Sigmoid colon (tissue), 7 donors: ENCODE measurements at places on chromosomes 7 and 10. TPM values are rescaled to one million over a fixed set of nuclear protein-coding genes. Genes with fewer than 3 reads are reported as not detected.

Gene POLR2J2
- polyA plus RNA-seq = 5.7 TPM

Gene TMEM213
- not detected for polyA plus RNA-seq

GRCh38 chr7:149317986-149318672 is 56.1 kb downstream of the ZNF783 start:
- H3K4me3 ChIP-seq = no peak overlapping the region
- H3K4me1 ChIP-seq = no peaks in the 10 kb centered on the region
- H3K27me3 ChIP-seq = peaks cover 9% of the 10 kb centered on the region
- H3K27ac ChIP-seq = no peak overlapping the region
- H3K36me3 ChIP-seq = no peaks in the 10 kb centered on the region

- no peak for DNase-seq
- no peaks in the 10 kb centered on the region for H3K27me3 ChIP-seq
- no peak overlapping the region for H3K4me3 ChIP-seq
- H3K4me1 ChIP-seq = peaks cover 8% of the 10 kb centered on the region
- H3K27ac ChIP-seq = no peak overlapping the region
Observed at GRCh38 chr7:150927956-150928344, 50.2 kb downstream of the KCNH2 start.

- H3K4me3 ChIP-seq = no peak overlapping the region
- H3K4me1 ChIP-seq = no peaks in the 10 kb centered on the region
- H3K27ac ChIP-seq = no peak overlapping the region
Observed at GRCh38 chr10:23514321-23514720, 75.4 kb downstream of the OTUD1 start.

GRCh38 chr10:45427970-45428366 is 54.0 kb downstream of the ALOX5 start:
- no peaks in the 10 kb centered on the region for H3K36me3 ChIP-seq
- peaks cover 9% of the 10 kb centered on the region for H3K4me1 ChIP-seq
- DNase-seq = no peak
- H3K4me3 ChIP-seq = no peak overlapping the region
- H3K27ac ChIP-seq = no peak overlapping the region

DNA sequence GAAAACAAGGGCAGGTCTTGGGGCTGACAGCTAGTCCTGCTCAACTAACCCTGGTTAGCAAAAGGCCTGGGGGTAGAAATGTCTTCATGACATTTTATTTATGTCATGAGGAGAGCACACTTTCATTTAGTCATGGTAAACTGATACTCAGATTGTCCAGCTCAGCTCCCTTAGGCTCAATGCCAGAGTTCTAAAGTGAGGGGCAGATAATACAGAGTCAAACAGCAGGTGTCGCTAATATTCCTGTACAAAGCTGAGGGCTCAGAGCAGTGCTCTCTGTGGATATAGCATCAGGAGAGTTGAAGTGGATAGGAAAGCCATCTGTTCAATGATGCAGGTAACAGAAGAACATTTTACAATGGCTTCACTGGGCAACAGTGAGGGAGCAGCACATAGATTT is 26.8 kb upstream of the CALCR start:
- H3K27ac ChIP-seq = no peak overlapping the region
- no peaks in the 10 kb centered on the region for H3K36me3 ChIP-seq
- H3K4me1 ChIP-seq = no peaks in the 10 kb centered on the region
- DNase-seq = no peak

GRCh38 chr7:121447911-121448300 is 51.8 kb upstream of the FAM3C start:
- no peaks in the 10 kb centered on the region for H3K27me3 ChIP-seq
- no peak for DNase-seq
- peak overlapping the region; percentile 44 for H3K27ac ChIP-seq
- no peaks in the 10 kb centered on the region for H3K4me1 ChIP-seq

- H3K4me1 ChIP-seq = no peaks in the 10 kb centered on the region
- no peak overlapping the region for H3K27ac ChIP-seq
- no peaks in the 10 kb centered on the region for H3K27me3 ChIP-seq
- no peaks in the 10 kb centered on the region for H3K36me3 ChIP-seq
- no peak for DNase-seq
- no peak overlapping the region for H3K4me3 ChIP-seq
Observed at GRCh38 chr10:5243521-5243987, 46.9 kb downstream of the AKR1C4 start.

DNA sequence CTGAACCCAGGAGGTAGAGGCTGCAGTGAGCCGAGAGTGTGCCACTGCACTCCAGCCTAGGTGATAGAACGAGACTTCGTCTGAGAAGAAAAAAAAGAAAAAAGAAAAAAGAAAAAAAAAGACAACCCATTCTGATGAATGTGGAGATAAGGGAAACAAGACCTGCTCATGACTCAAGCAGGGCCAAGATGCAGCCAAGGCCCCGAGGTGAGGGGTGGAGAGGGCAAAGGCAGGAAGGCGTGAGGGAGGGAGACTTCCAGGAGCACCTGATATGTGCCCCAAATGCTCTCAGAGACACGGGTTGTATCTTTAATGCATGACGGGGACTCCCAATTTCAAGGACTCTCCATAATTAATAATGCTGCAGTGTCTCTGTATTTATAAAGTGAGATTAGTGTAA is 134.6 kb downstream of the PIP4K2A start:
- H3K27me3 ChIP-seq = no peaks in the 10 kb centered on the region
- no peak overlapping the region for H3K27ac ChIP-seq
- DNase-seq = no peak
- H3K4me1 ChIP-seq = no peaks in the 10 kb centered on the region

GRCh38 chr7:90111-91063 is 102.0 kb upstream of the FAM20C start:
- no peak overlapping the region for H3K4me3 ChIP-seq
- H3K36me3 ChIP-seq = no peaks in the 10 kb centered on the region
- no peaks in the 10 kb centered on the region for H3K4me1 ChIP-seq
- peak overlapping the region; percentile 80 for H3K27ac ChIP-seq
- H3K27me3 ChIP-seq = no peaks in the 10 kb centered on the region

DNA sequence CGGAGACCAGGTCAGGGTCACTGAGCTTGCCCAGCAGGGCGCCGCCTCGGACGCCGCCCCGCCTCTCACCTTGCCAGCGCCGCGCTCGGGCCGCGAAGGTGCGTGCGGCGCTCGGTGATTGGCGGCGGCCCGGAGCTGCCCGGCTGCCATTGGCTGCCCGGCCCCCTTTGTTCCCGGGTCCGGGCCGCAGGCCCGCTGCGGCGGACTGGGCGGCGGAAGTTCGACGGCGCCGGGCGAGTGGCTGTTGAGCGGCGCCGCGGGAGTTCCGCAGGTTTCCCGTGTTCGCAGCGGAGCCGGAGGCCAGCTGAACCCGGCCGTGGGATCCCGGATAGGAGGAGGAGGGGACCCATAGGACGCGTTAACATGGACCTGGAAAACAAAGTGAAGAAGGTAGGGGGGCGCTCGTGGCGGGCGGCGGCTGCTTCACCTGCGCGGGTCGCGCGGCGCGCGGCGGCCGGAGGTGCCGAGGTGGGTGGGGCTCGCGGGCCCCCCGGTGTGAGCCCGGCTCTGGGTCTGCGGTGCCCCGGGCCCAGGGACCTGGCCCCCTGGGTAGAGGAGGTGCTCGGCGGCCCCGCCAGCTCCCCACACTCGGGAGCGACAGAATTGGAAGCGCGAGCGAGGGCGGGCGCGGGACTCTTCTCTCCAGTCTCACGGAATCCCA is at the start of gene TES:
Gene TES (plus strand): TSS at position 195 of the 661 bp plus-strand sequence. CDS start 169 bp downstream, at position 364.
- peak within 1 kb of the TSS; percentile 96 for H3K27ac ChIP-seq
- no peaks in the 10 kb centered on the region for H3K4me1 ChIP-seq
- no peaks in the 10 kb centered on the region for H3K36me3 ChIP-seq
- DNase-seq = peak; percentile 81
- peak within 1 kb of the TSS; percentile 94 for H3K4me3 ChIP-seq

Gene CPVL
- 15.5 TPM for polyA plus RNA-seq

- H3K36me3 ChIP-seq = no peaks in the 10 kb centered on the region
- H3K27ac ChIP-seq = no peak overlapping the region
- no peak overlapping the region for H3K4me3 ChIP-seq
- H3K4me1 ChIP-seq = peaks cover 11% of the 10 kb centered on the region
Observed at GRCh38 chr10:125605167-125605566, 77.8 kb downstream of the TEX36 start.

DNA sequence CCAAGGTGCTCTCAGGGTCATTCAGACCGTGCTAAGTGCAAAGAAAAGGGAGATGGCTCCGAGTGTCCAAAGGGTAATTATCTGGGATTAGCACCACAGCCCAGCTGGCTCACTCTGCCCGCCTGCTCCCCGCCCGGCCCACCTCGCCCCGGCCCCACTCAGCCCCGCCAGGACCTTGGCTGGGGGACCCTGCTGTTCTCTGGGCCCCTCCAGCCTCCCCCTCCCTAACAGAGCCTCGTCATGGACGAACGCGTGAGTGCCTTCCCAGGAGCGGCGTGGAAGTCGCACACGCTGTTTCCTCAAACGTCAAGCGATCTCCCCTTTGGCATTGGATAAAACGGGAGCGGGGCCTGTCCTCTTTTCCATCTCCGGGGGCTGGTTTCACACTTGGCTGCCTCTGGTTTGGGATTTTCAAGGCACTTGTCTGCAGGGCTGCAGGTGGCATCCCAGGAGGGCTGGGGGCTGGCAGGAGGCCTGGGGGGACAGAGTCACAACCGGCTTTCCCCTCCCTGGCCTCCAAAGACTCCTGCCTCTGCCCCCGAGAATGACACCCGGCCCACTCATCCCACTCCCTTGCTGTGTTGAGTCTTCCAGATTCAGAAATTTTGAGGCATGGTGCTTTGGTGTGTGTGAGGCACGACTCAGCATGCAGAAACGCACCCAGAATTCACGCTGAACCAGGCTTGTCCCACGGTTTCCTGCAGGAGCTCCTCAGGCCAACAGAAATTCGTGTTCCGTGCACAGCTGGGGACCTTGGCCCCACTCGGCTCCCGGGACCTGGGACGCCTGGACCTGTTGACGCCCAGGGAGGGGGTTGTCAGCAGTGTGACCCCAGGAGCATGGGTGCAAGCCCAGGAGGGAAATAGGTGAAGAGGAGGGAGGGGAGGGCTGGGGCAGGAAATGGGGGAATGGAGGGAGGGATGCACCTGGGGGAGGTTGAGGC is 110.0 kb downstream of the PDGFA start:
- H3K27me3 ChIP-seq = peaks cover 6% of the 10 kb centered on the region
- no peaks in the 10 kb centered on the region for H3K4me1 ChIP-seq
- H3K36me3 ChIP-seq = no peaks in the 10 kb centered on the region
- H3K4me3 ChIP-seq = no peak overlapping the region
- H3K27ac ChIP-seq = no peak overlapping the region

Gene CUBN
- not detected for polyA plus RNA-seq
